ENCODE measurements at places on chromosomes 6 and 20.

DNA sequence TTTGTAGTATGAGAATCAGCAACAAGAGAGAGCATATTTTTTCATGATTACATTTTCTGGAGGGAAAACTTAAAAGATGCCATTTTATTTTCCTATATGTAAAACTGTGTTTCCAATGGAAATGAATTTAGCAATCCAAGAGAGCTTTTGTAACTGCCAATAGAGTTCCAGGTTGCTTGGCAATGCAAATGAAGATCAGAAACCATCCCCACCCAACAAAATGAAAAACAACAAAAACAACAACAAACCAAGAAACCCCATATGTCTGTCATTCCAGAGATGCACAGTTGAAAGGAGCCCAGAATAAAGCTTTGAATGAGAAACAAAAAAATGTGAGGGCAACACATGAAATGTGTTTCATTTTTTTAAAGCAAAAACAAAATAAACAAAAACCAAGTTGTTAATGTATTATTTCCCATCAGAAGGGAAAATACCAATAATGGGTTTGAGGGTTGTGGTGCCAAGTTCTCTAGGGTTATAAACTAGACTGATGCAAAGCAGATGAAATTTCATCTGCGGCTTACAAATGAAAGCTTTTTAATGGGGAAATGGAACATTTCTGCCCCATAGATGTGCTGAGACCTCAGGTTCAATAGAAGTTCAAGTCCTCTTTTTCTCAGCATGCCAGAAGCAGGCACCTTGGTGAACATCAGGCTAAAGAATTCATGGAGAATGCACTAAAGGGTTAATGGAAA, 121.5 kb upstream of the MCHR2 start:
- no peak for DNase-seq

- DNase-seq = no peak
Observed at GRCh38 chr20:13525225-13525940, 113.3 kb downstream of the TASP1 start.

DNA sequence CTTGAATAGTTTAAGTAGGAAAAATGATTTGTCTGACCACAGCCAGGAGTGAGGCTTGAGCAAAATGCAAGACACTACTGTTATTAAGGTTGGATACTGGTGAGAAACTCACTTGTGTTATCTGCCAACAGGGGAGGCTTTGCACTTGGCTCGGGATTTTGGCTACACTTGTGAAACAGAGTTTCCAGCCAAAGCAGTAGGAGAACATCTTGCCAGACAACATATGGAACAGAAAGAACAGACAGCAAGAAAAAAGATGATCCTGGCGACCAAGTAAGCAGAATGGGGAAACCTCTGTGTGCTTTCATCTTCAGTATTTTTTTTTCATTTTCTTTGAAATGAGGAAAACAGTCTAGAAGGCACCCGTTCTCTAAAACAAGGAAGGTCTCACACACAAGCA, 31.6 kb downstream of the TFAP2D start:
- DNase-seq = no peak

DNA sequence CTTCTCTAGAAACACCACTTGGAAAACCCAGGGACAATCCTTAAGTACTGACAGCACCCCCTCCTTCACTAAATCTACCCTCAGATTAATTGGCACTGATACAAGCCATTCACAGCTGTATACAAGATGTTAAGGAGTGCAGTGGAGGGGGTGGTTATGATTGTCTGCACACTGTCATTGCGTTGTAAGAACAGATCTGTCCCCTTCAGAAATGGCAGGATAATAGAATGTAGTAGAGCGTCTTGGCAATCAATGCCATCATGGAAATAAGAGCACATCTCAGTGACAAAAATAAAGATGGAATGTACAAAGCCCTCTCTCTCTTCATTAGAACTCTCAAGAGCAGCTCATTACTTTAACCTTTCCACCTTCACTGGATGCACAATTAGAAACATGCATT, 324.9 kb upstream of the TBX18 start:
- DNase-seq = no peak

Data from NCI-H524 treated with DMSO at 0.1 percent for 48 hours (cell line).